NCI-H146 (cell line): ENCODE measurements at places on chromosomes 5 and 9.

GRCh38 chr5:177475563-177476427, 2.4 kb upstream of the DBN1 start:
- DNase-seq = no peak

DNA sequence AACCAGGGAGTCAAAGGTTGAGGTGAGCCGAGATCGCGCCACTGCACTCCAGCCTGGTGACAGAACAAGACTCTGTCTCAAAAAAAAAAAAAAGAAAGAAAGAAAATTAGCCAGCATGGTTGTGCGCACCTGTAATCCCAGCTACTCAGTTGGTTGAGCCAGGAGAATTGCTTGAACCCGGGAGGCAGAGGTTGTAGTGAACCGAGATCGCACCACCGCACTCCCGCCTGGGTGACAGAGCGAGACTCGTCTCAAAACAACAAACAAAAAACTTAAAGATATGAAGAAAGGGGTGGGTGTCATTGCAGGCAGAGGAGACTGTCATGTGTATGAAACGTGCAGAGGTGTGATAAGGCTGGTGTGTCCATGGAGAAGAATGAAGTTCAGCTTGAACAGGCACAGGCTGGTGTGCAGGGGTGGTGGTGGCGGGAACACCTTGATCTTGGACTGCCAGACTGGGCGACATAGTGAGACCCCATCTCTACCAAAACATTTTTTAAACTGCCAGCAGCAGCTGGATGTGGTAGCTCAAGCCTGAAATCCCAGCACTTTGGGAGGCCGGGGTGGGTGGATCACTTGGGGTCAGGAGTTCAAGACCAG, 69.6 kb downstream of the UGCG start:
- no peak for DNase-seq

DNA sequence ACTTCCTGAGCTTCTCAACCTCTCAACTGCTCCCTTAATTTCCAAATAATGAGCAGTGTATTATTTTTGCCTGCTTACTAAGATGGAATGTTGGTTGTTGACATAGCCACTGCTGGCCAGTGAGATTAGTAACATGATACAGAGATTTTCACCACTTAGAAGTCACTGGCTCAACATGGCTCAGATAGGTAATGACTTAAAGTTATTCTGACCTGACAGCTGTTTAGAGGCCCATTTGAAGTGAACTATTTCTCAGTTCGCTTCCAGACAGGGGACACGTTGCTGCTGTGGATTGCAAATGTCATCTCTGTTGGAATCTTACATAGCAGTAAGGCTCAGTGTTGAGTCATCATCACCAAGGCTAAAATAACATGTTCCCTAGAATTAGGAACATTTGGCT, 490.2 kb downstream of the TLE4 start:
- no peak for DNase-seq

GRCh38 chr5:1175801-1176472, 25.5 kb upstream of the SLC6A19 start:
- no peak for DNase-seq

- no peak for DNase-seq
These were observed 25.8 kb downstream of the TRPM6 start for GRCh38 chr9:74861773-74862474.

DNA sequence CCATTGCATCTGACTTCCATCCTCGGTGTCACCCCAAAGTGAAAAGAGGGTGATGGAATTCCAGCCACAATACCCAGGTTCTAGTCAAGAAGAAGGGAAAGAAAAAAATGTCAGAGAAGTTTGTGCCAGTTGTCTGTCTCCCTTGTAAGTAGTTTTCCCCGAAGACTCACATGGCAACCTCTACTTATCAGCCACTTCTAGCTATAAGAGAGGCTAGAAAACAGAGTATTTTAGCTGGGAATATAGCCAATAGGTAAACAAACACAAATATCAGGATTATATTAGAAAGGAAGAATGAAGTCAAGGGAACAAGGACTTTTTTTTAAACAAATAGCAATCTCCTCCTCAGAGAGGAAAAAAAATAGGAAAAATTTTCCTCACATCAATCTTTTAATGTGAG, 12.2 kb upstream of the ISL1 start:
- no peak for DNase-seq

- peak; percentile 10 for DNase-seq
These were observed 55.9 kb upstream of the SLCO6A1 start for GRCh38 chr5:102554728-102555127.

GRCh38 chr9:31582071-31582470, 802.4 kb upstream of the ACO1 start:
- no peak for DNase-seq

GRCh38 chr9:76357555-76357954, 36.7 kb downstream of the RFK start:
- no peak for DNase-seq

DNA sequence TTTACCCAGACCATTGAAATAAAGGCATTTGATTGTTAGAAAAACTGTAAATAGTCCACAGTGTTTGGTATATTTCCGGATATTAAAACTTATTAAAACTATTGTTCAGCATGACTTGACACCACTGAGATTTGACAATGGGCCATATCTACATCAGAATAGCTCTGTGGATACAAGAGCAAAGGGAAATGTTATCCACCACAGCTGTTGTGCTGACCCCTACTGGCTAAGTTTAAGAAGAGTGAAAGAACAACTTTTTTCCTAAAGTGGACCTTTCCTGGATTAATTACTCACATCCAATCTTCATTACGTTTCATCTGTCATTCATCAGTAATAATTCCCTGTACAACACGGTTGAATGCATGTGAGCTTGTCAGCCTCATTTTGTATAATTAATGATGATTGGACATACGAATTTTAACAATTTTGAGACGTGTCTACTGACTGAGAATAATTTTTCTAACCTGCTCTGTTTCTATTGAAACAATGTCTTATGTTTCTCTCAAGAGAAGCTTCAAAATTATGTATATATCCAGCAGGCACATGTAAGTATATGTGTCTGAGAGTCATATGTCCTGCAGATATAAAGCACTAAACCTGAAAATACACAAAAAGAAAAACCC, 1952.6 kb downstream of the MAT2B start:
- peak; percentile 64 for DNase-seq

DNA sequence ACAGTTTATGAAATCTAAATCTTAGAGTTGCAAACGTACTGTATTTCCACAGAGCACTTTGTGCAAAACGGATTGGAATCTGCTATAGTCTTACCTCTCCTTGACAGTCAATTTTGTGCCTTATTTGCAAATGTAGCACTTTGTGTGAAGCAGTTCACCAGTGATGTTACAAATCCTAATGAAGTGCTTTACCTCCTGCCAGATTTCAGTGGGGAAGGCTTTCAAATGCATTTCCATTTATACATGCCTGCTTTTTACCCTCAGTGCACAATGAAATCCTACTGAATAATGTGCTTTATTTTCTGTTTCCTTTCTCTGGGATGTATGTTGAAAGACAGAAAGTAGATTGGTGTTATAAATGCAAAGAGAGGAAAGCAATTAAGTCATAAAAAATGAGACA, 2141.6 kb upstream of the C9orf72 start:
- DNase-seq = no peak

DNA sequence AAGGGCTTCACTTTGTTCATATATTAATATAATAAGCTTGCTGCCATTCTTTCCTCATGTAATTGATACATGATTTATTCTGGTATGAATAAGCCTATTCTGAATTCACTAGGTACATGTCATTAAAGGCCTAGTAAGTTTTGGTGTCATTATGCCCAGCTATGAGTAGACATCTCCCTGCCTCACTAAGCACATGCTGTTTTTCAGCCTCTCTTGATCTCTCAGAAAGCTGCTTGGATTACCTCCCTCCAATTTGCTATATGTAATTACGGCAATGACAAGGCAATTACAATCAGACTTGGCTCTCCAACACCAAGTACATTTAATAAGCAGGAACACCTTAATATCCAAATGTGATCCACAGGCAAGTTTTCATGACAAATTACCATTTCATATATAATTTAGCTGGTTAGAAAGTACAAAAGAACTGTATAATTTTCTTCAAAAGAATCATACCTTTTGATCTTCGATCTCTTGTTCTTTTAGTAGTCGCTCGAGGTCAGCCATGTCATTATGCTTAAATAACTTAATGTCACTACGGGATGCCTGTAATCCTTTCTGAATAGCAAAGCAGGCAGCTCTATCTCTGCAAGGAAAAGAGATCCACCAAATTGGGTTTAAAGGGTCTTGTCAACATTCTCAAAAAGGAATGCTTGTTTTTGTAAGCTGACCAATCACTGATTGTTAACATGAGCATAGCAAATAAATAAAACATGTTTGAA, 56.3 kb downstream of the SPTLC1 start:
- DNase-seq = no peak

- peak; percentile 87 for DNase-seq
These were observed 22.9 kb upstream of the ASS1 start for GRCh38 chr9:130421802-130422276.

- DNase-seq = no peak
These were observed 21.1 kb downstream of the AQP7 start for GRCh38 chr9:33381231-33381791.

- DNase-seq = no peak
These were observed 122.4 kb upstream of the SLC12A2 start for GRCh38 chr5:127961006-127961762.

DNA sequence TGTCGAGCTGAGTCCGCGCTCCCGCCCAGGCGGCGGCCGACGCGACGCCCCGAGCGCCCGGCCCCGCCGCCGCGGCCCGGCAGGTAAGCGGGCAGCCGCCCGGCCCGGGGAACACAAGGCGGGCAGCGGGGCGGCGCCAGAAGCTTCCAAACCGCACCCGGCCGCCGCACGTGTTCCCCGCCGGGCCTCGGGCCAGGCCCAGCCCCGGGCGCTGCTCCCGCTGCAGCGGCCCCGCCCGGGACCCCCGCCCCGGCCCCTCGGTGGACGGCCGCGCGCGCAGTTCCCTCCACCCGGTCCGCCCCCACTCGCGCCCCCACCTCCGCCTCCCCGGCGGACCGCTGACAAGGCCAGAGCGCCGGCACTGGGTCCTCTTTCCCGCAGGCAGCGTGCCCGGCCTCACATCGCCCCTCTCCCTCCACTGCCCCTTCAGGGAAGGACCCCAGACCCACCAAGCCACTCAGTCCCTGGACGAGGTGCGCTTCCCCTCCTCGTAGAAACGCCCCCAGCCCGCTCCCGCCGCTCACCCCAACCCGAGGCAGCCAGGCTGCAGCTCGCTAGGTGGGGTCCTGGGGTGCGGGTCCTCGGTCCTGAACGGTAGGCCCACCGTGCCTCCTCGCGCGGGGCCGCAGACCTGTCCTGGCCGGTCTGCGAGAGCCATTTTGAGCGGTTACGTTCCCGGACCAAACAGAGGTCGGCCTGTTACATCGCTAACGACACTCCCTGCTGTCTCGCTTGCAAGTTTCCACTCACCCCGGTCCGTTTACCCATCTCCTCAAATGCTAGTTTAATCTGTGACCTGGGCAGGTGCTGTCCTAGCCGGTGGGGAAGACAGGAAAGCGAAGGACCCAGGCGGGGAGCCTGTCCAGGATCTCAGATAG, 475 bp downstream of the WDR5 start:
- DNase-seq = peak; percentile 29

DNA sequence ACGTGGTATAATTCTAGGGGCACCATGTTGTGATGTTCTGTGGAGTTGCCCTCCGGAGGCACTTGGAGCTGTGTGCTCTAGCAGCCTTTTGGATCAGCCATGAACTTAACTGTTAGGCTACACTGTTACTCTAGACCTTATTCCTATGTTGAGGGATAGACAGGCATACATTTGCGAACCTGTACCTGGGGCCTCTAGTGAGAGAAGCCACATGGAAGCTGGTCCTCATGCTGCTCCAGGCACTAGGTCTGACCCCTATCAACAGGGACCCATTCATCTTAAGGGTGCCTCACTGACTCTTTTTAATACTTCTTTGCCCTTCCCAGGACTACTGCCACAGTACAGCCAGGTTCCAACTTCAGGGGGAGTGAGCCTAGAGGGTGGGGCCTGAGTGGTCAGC, 594.8 kb downstream of the RAB3C start:
- DNase-seq = no peak

DNA sequence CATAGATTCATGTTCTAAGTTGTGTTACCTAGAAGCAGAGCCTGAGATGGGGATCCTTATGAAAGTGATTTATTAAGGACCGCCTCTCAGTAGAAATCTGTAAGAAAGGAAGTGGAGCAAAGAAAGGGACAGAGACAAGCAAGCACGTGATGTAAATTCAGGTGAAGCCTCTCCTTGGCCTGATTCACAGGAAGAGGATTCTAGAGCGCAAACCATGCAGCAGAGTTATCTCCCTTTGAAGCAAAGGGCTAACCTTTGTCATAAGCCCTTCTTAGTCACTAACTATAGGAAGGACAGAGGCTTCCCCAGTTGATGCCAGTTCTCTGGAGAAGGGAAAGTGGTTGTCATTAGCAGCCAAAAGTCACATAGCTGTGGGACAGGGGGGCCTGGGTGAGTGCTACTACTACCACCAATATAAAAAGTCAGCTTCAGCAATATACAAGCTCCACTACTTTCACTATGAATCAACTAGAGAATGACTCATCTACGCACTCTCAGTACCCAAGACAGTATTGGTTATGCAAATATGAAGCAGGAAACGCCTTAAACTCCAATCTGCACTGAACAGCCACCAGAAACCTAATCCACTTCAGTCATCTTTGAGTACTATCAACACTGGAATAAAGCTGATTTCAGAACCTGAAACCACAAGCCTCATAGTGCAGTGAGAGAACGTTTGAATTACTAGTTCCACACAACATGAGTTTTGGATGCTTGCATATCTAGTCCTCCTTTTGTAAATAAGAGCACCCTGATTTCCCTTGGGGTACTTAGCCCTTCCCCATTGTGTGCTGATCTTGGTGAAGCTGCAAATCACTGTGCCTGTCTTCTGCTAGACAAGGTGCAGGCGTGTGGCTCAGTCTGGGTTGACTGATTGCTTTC, 162.7 kb downstream of the ZNF608 start:
- no peak for DNase-seq

DNA sequence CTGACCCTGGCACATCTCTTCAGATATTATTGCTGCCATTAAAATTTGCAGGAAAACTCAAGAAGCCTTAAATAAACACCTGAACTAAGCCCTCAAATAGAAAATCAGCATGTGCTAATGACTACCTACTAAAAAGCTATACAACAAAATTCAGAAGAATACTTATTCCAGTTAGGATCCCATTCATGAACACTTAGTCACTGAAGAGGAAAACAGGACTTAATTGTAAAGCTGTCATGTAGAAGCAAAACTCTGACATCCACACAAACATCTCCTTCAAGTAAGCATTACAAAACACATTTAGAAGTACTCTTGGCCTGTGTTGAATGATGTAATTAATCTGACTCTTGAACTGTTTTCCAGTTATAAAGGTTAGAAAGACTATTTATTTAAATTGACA, 19.9 kb downstream of the ELL2 start:
- no peak for DNase-seq

- DNase-seq = no peak
These were observed 49.7 kb downstream of the ACTBL2 start for GRCh38 chr5:57432876-57433275.

GRCh38 chr9:125747765-125748445, 732 bp downstream of the PBX3 start:
- DNase-seq = peak; percentile 21

GRCh38 chr5:144659634-144660227, 489.1 kb downstream of the KCTD16 start:
- DNase-seq = no peak

- DNase-seq = no peak
These were observed 57.7 kb downstream of the GPBP1 start for GRCh38 chr5:57231607-57232006.
